SHP77 (cell line): ENCODE measurements at places on chromosomes 6 and 20.

GRCh38 chr6:158011478-158011920, 29.8 kb downstream of the SYNJ2 start:
- DNase-seq: no peak

- DNase-seq: no peak
These were observed 96.2 kb downstream of the TTLL2 start for GRCh38 chr6:167420858-167421766.

DNA sequence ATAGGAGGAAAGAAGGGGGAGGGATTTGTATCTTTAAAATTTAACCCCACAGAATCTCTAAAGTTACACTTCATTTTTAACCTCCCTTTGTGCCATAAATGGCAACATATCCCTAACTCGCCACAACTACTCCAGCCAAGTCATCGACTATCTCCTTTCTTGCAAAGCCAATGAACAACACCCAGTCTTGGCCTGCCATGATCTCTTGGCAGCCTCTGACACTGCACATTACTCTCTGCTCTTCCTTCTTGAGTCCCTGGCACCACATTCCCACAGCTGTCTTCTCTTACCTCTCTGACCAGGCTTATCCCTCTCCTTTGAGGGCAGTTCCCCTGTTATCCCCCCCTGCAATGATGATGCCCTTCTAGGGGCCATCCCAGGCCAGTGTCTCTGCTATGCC, 42.5 kb downstream of the MBOAT1 start:
- DNase-seq: no peak

- no peak for DNase-seq
These were observed 9.1 kb upstream of the YTHDF1 start for GRCh38 chr20:63225082-63225454.
